Activated T-cell treated with anti-CD3 and anti-CD28 coated beads for 48 hours (primary cell): ENCODE measurements at places on chromosomes 5 and 9.

DNA sequence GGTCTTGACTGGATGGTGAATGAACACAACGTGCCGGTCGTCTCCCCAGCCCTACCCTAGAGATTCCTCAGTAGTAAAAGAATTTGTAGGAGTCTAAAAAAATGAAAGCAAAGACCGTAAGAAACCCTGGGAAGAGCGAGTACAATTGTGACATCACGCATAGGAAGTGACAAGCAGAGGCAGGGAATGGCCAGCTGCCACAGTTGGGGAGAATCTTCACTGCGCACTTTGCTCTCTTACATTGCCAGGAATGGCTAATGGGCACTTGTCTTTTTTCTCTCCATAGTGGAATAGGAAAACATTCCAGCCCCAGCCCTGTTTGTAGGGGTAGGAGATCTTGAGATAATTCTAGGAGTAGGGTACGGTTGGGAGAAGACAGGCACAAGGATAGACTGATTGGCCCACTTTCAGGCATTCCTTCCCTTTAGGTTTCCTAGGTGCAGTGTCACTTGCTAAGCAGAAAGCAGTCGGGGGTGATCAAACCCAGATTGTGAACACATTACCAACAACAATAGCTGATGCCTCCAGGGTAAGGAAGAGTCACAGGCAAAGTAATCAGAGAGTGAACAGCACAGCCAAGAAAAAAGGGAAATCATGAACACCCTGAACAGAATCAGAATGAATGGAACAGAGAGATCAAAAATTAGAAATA, 302.7 kb downstream of the MAN2A1 start:
- DNase-seq, result no peak

- DNase-seq, result no peak
These were observed 58.2 kb upstream of the DPYSL3 start for GRCh38 chr5:147567917-147568598.

GRCh38 chr5:143733665-143734455, 78.1 kb upstream of the HMHB1 start:
- DNase-seq, result no peak

DNA sequence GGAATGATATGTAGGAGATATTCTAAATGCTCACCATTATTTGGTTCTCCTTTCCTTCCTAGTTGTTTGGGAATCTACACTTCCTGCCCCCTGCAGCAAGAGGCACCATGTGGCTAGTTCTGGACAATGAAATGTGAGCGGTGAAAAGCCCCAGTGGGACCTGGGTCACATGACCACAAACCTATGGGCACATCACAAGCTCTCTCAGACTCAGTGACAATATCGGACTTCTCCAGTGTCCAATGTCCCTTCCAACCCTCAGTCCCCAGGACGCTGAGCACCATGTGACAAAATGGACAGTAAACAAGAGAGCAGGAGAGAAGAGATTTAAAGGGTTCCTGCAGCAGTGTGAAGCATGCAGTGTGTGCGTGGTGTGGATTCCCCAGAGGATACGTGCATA, 44.6 kb upstream of the FOXE1 start:
- DNase-seq, result no peak

DNA sequence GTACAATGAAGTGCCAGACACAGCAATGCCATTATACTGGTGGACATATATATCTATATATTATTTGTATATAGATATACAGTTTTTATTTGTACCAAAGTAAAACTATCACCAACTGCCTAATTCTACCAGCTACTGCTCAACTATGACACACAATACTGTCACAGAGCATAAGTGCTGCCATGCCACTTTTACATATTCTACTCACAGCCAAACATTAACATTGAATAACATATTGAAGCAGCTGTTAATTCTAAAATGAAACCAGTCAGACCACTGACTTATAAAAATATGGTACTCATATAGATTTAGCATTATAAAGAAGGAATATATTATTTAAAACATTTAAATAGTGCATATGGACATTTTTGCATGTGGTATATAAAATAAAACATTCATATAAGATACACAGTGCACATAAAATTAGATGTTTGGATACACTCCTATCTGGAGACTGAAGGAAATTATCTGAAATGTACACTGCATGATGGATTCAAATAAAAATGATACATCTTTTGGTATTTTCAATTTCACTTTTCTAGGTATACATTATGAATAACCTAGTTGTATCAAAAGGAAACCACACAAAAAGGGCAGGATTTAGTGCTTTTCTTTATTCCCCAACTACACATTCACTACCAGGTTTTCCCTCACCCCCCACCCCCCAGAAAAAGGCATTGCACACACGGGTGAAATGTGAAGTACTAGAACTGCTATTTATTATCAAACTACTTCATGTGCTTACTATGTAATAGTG, 48.9 kb downstream of the PKD2L2 start:
- peak; percentile 3 for DNase-seq

DNA sequence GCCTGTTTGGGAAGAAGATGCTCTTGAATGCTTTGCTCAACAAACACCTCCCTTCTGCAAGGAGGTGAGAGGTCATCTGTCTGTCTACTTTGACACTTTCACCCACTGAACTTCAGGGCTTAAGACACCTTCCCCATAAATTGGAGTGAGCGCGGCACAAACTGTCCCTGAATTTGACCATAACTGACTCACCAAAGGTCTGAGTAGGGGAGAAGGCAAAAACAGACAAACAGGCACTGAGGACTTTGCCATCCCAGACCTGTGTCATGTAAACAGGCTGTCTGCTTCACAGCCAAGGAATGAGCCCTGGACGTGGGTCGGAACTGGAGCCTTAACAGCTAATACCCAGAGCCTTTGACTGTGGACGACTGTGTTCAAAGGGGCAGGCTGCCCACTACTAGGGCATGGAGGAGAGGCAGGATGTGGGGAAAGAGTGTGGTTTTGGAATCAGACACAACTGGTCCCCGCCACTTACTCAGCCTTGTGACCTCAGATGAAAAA, 320.9 kb upstream of the KLF4 start:
- no peak for DNase-seq

DNA sequence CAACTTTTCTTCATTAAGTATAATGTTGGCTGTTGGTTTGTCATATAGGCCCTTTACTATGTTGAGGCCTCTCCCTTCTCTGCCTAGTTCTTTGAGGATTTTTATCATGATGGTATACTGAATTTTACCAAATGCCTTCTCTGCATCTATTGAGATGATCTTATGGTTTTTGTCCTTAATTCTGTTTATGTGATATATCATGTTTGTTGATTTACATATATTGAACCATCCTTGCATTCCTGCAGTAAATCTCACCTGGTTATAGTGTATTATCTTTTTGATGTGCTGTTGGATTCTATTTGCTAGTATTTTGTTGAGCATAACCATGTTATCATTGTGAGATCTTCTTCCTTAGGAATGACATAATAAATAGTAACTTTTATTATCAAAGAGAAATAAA, 362.9 kb downstream of the CCDC171 start:
- DNase-seq, result no peak

DNA sequence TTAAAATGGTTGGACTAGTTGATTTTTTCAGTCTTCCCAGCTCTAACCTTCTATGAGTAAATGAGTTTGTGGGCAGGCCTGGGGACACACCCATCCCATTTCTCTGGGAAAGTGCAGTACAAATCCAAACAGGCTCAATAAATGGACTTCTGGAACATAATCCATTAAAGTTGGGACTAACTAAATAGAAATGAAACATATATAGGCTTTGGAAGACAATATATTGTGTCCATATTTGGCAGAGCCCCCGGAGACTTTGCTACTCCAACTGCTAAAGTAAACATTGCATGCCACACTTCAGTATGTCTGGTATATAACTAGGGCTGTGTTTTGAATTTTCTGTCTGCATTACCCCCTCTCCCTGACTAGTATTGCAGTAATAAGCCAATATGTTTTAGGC, 191.4 kb upstream of the DAB2 start:
- DNase-seq, result no peak

DNA sequence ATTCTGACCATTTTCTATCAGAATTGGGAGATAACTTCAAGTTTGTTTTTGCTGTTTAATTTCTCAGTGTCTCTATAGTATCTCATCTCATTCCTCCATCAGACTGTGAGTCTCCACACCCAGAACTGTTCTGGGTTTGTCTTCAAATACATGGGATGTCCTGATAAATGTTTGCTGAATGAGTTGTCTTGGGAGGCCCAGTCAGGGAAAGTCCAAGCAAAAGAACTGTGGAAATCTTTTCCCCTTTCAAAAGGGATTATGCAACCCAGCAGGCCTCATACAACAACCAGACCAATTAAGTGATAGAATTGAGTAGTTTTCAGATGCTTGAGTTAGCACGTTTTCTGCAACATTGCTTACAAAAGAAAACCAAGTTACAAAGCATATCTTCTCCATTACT, 324.4 kb downstream of the BRINP1 start:
- DNase-seq, result no peak

DNA sequence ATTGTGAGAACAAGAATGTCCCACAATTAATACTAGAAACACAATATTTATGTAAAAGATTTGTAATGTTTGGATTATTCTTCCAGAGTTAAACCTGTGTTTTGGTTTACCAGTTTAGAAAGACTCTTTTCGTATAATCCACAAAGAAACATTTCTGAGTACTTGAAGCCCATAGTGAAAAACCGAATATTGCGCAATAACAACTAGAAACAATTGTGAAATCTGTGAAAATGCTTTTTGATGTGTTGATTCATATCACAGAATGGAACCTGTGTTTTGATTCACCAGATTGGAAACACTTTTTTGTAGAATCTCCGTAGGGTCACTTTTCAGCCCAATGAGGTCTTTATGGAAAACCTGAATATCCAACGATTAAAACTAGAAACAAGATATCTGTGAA, 386.2 kb downstream of the PRDM9 start:
- DNase-seq, result no peak

GRCh38 chr9:99079542-99079941, 25.4 kb upstream of the TGFBR1 start:
- DNase-seq, result no peak

- no peak for DNase-seq
These were observed 543.1 kb downstream of the KIF4B start for GRCh38 chr5:155556700-155557099.

DNA sequence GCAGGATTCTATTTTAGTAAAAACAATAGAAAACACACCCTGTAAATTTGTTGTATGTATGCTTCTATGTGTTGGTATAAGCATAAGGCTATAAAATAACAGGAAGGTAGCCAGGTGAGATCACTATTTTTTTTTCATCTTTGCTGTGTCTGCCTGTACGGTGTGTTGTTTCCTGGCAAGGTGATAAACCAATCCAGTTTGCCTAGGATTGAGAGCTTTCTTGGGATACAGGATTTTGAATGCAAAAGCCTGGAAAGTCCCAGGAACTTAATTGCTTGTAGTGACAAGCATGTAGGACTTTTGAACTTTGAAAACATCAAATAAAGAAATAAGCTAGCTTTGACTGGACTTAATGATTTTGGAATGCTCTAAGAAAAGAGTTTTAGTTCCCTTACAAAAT, 83.3 kb upstream of the RORB start:
- no peak for DNase-seq

DNA sequence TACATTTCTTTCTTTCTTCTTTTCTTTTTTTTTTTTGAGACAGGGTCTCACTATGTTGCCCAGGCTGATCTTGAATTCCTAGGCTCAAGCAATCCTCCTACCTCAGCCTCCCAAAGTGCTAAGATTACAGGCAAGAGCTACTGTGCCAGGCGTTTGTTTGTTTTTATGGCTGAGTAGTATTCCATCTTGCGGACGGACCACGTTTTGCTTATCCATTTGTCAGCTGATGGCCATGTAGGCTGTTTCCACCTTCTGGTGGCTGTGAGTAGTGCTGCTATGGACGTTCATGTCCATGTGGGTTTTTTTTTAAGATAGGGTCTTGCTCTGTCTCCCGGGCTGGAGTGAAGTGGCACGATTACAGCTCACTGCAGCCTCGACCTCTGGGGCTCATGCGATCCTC, 2.5 kb downstream of the DOK3 start:
- no peak for DNase-seq

DNA sequence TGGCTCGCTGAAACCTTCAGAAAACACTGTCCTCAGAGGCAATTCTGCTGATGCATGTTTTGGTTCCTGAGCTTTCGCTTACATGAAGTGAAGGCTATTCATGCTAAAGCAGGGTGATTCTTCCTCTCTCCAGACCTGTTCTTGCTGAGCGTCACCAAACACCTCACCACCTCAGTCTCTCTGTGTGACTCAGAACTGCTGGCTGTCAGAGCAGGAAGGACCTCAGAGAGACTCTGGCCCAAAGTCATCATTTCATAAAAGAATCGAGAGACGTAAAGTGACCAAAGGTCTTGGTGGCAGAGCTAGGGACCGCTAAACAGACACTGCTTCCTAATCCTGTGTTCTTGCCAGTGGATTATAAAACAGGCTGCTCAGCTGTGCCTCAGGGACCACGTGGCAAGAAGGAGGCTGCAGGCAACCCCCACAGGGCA, 73.8 kb downstream of the LHFPL2 start:
- no peak for DNase-seq

DNA sequence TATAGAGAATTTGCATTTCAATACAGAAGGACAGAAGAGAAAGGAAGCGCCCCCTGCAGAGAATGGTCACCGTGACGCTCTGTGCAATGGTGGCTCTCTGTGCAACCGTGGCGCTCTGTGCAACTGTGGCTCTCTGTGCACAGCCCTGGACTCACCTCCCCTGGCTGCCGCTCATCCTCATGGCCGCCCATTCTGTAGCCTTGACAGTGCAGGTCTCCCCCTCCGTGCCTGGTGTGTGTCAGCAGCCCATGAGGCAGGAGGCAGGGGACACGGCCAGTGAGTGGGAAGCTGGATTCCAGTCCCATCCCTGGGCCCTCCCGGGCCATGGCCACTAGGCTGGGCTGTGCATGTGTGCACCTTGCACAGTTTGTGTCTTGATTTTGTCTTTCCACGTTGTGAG, 12.0 kb downstream of the EXOC3 start:
- DNase-seq, result no peak

DNA sequence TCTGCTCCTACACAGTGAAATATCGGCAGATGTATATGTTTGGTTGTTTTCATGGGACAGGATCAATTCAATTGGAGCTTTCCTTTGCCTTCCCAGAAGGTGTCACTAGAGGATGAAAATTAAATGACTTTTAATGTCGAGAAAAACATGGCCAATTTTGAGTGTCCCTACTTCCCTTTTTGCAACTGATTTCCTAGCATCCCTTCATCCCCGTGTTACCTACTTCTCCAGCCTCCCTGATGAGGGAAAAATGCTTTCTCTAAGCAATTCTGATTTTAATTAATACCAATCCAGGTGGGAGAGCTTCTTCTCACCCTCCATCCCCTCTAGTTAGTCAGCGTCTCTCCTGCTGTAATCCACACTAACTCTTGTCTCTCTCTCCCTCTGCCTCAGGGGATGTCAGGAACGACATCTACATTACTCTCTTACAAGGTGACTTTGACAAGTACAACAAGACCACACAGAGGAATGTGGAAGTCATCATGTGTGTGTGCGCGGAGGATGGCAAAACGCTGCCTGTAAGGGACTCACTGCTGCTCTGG, 64.9 kb downstream of the DOCK2 start:
- no peak for DNase-seq
